WTC11 (cell line): ENCODE measurements at places on chromosomes 6 and 20. TPM values are rescaled to one million over a fixed set of nuclear protein-coding genes. Genes with fewer than 3 reads are reported as not detected.
A peak's percentile ranks its signal among the peaks of the same experiment; 100 is the strongest.

GRCh38 chr20:39778431-39778830 is 816.3 kb downstream of the DHX35 start:
- no peak for DNase-seq

DNA sequence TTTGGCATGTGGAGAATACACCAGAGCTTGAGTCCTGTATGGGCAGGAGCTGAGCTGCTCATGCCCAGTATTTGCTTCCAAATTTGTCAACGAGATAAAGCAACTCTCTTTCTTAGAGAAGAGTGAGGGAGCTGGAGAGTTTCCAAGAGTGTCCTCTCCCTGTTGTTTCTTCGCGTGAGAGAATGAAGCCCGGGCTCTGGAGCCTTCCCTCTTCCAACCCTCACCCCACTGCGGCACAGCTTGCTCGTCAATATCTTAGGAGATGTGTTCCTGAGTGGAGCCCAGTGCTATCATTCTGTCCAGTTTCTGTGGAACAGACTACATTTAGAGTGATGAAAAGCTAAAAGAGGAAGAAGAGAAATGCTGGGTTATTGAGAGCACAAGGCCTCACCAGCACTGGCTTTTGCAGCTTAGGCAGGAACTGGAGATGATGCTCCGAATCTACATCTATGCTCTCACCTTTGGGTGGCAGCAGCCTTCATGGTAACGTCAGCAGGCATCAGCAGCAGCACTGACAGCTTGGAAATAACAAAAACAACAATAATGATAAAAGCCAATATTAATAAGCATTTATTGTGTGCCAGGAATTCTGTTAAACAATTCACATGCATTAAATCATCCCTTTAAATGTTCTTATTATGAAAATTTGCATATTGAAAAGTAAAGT is 66.5 kb upstream of the TFB1M start:
- DNase-seq = no peak

DNA sequence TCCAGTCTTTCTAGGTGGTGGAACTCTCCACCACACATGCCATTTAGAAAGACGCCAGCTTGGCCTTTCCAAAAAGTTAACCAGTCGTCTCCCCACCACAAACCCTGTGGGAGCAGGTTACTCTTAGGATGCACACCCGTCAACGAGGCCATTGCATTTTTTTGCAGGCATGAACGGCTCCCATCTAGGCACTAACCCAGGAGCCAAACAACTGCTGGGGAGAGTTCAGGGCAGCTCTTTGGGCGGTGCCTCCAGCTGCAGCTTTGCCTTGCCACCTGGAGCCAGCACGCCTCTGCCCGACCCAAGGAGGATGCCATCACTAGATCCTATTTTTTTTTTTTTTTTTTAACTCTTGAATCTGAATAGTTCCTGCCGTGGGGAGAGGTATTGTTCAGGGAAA is 39.9 kb downstream of the TBC1D7 start:
- DNase-seq = no peak

GRCh38 chr20:56018716-56019115 is 13.4 kb upstream of the CBLN4 start:
- DNase-seq = no peak

DNA sequence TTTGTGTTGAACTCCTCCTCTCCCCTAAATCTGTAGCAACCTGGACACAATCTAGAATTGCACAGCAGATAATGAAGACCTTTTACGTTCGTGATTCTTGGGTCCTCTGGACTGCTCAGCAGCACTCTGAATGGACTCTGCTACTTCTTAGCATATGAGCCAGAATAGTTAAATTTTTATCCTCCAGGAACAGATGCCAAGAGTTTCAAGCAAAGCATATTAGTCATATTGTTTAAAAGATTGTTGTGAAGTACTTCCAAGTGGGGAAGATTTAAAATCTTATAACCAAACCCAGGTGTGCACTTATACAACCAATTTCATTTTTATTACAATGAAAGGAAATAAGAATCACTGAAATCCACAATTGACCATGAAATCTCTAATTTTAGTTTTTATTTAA is 118.9 kb upstream of the EXOC2 start:
- no peak for DNase-seq

GRCh38 chr20:49712996-49713752 is 504 bp downstream of the B4GALT5 start:
- DNase-seq = peak; percentile 60

DNA sequence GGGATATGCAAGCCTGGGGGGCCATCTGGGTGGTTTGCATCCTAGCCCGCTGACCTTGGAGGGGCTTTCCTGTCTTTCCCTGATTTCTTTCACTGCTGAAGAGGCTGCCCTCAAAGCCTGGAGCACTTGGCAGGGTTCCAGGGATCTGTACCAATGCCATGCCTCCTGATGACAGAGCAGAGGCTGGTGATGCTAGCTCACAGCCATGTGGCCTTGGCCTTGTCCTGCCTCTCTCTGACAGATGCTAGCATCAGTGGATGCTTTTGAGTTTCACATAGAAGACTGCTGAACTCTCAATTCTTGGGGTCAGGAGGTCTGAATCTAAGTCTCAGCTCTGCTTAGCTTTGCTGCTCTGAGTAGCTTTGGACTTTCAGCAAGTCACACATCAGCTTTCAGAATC is 21.9 kb upstream of the RREB1 start:
- DNase-seq = no peak

GRCh38 chr20:35013421-35014411 is 58.0 kb downstream of the MYH7B start:
- no peak for DNase-seq

DNA sequence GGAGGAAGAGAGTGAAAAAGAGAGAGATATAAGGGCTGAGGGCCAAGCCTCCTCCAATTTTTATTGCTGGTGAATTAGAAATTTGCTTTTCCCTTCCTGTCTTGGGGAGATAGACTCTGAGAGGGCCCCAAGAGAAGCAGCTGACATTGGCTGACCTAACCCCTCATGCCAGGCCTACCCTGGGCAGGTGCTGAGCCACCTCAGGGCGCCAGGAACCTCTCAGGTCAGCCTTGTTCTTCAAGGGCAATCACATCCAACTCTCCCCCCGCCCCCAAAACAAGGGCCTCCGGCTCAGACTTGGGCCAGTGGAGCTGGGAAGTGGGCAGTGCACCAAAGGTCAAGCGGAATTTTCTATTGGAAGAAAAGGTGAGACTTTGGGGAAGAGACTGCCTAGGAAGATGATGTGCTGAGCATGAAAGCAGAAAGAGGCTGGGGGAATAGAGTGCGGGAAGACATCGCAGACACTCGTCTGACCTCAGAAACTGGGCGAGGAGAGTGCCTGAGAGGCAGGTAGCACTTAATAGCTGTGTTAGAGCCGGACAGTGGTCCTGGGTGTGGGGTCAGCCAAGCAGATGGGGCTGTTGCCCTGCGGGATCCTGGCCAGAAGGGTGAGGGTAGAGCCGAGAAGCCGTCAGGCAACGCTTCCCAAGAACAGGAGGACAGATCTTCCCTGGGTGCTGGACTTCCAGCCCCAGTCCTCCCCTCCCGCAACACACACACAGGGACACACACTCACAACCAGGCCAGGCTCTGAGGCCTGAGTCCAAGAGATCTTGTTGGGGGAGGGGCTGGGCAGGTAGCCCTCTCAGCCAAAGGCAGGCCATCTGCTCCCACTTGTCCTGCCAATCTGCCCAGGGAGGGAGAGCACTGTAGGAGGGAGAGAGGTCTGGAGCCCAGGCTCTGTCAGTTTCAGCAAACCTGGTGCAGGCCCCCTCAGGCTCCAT is 3.7 kb upstream of the FASTKD5 start:
- DNase-seq = no peak

DNA sequence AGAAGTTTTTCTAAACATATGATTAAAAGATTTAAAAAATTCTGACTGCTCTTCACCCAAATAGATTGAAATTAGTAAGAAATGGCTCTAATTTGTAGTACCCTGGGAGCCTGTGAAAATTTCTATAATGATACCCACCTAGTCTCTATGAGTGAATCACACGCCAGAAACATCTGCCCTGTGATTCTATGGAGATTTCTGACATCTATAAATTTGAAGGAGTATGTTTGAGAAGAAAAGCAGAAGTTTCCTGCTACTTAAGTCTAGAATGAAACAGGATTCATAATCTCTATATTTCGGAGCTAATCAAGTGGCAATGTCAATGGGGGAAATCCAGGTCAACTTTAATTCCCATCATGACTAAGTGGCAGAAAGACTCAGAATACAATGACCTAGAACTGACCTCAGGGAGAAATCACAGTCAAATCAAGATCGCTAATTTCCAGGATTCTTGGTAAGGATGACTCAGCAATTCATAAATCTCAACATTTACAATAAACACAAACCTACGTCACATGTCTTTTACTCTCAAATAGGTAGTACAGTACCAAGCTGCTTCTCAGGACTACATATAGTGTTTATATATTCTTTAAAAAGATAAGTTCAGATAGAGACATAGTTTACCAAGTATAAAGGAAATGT is 186.2 kb upstream of the TNFAIP3 start:
- DNase-seq = no peak

- no peak for DNase-seq
Observed at GRCh38 chr6:66096679-66097078, 389.7 kb upstream of the EYS start.

DNA sequence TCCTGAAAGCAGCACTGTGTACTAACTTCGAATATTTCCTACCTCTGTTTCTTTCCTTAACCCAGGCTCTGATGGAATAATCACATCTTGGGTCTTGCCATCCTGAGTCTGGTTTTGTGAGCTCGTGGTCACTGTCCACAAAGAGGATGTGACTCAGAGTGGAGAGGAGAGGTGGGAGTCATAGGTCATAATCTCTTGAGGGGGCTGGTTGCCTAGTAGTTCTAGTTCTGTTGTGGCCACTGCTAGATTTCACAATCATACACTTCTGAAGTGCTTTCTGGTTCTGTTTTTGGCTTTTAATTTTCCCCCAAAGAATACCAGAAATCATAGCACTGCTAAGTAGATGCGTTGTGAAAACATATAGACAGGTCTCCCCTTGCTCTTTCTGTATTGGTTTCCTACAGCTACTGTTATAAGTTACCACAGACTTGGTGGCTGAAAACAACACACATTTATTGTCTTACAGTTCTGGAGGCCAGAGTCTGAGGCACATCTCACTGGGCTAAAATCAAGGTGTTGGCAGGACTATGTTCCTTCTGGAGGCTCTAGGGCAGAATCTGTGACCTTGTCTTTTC is 102.8 kb downstream of the NRSN1 start:
- no peak for DNase-seq

GRCh38 chr6:138588805-138589434 is 89.6 kb upstream of the NHSL1 start:
- DNase-seq = peak; percentile 65

DNA sequence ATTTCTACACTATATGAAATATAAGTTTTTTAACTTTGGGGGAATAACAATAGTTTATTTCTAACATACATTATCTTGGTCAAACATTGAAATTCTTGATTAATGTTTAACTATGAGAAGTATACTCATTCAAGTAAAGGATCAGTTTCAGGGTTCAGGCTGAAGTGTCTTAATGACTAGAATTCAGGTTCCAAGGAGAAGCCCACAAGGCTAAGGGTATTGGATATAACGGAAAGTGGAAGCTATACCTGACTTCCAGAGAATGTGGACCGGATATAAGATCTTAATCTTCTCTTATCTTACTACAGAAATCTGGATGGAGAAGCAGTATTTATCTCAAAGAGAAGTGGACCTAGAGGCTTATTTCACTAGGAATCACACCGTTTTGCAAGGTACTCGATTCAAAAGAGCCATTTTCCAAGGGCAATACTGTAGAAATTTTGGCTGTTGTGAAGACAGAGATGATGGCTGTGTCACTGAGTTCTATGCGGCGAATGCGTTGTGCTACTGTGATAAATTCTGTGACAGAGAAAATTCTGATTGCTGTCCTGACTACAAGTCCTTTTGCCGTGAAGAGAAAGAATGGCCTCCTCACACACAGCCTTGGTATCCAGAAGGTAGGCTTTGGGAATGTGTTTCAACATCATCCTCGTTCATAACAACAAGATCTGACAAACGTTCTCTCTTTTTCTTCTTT is at the start of gene TINAG:
TINAG (plus strand) TSS at position 153 of the 697 bp plus-strand sequence; CDS start at position 263, 110 bp downstream.
- no peak for DNase-seq

DNA sequence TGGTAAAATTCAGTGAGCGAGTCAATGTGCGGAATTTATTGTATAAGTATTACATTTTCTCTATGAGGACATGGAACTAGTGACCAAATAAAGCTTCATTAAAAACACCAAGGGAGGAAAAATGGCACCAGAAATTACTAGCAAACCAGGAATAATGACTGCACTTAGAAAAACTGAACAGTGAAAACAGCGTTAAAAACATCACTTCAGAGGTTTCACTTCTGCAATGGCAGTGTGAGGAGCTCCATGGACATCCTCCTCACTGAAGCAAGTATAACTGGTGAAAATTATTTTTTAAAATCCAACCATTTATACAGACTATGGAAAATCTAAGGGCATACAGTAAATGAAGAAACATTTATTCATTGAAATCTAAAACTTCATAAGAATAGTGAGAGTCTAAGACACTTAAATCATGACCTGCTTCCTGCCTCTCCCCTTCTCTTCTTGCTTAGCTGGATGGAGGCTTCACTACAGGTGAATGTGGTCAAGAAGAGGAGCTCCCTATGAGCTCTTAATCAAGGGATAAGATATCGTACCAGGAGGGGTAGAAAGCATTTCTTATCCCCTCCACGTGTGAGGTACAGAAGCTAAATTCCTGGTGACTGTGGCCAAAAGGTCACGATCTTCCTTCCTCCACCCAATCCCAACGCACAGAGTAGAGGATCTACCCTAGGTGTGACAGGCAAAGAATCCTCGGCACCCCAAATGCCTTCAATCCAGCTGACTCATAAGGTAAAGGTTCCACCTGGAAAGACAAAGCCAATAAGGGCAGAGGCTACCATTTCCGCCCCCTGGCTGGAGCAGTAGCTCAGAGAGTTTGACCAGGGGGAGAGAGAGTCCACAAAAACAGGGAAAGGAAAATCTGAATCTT is 12.3 kb upstream of the ASF1A start:
- DNase-seq = no peak

DNA sequence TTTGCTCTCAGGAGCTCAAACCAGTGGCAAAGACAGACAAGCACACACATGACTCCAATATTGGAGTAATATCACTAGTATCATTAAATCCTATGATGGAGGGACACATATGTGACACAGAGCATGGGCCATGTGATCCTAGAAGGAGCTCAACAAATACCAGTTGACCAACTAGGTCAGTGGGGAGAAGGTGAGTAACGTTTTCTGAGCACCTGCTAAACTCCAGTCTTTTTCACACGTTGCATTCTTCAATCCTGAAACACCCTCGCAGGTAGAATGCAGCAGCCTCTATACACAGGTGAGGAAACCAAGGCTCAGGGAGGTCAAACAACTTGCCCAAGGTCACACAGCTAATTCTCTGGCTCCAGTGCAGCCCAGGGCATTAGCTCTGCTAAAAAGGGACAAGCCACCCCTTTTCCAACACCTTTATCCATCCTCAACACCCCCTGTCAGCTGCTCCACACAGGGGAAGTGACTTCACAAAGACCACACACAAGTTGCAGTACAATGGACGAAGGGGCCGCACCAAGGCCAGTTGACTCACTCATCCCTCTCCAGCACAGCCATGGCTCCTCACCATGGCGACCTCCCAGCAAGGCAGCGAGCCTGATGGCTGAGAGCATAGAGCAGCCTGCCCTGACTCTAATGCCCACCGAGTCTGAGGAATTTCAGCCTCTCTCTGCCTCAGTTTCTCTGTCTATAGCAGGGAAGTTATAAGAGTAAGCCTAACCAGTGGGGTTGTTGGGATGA is 4.4 kb downstream of the CAPN11 start:
- DNase-seq = no peak

The AFDN gene
- total RNA-seq = 181 to 182 TPM (median 182 TPM) in 3 replicates

The CGA gene
- not detected in 3 replicates for total RNA-seq

The SLC9A8 gene
- 6.3 to 6.5 TPM (median 6.5 TPM) in 3 replicates for total RNA-seq

The B3GALT4 gene
- 3.2 to 5.0 TPM (median 4.1 TPM) in 3 replicates for total RNA-seq

The C6orf15 gene
- total RNA-seq = not detected in 3 replicates

The HS3ST5 gene
- 8.1 to 8.7 TPM (median 8.6 TPM) in 3 replicates for total RNA-seq

The FAM184A gene
- 13.3 to 19.2 TPM (median 16.2 TPM) in 3 replicates for total RNA-seq

The PAK1IP1 gene
- total RNA-seq = 24.8 to 30.4 TPM (median 24.9 TPM) in 3 replicates
